SK-N-MC (cell line): ENCODE measurements at places on chromosomes 16 and 17.

GRCh38 chr16:49129935-49130334 lies 151.7 kb downstream of the CBLN1 start:
- DNase-seq: no peak

- DNase-seq: no peak
Observed at GRCh38 chr17:20997711-20998570, 44.9 kb downstream of the USP22 start.

- DNase-seq: no peak
Observed at GRCh38 chr16:30122604-30123160, 338 bp downstream of the MAPK3 start.

DNA sequence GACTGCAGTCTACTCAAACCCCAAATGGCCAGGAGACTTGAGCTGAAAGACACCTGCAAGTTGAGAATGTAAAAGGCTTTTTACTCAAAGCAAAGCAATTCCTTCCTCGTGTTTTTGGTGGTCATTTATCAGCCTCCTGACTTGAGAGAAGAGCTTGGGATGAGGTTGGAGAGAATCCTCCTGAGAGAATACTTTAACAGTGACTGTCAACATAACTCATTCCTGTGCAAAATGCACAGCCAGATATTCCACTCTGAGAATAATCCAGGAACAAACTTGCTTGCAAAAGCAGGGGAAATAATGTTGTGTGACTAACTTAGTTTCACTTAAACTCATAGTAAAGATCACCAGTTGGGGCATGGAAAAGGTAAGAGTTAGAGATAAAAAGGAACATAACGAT lies 53.4 kb downstream of the SNTB2 start:
- DNase-seq: no peak

GRCh38 chr16:12679660-12680272 lies 123.9 kb downstream of the CPPED1 start:
- DNase-seq: no peak

GRCh38 chr17:76810956-76811355 lies 57.2 kb upstream of the MGAT5B start:
- no peak for DNase-seq

DNA sequence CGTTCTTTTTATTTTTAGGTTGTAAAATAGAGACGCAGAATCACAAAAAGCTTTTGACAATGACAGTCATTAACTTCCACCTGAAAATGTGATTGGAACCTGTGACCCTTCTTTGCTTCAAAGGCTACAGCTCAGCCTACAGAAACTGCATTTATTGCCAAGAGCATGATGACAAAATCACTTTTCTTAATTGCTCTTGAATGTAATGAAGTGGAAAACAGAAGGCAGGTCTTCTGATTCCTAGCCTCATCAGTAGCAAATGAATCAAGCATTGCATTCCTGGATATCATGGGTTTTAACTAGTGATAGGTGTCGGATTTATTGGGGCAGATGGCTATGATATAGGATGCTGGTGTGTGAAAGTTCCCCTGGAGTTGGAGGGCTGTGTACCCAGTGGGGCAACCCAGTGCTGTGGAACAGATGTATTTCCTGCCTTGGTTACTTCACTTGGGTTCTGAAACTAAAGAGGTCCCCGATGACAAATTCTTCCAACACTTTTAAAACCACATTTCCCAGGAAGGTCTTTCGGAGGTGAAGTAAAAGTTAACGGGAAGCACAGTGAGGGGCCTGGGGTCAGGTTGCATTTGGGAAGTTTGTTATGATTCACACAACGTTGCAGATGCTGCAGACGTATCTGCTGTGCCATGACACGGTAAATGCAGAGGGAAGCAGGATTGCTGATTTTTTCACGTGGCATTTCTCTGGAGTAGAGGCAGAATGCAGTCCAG lies 127.5 kb downstream of the HS3ST3A1 start:
- no peak for DNase-seq

DNA sequence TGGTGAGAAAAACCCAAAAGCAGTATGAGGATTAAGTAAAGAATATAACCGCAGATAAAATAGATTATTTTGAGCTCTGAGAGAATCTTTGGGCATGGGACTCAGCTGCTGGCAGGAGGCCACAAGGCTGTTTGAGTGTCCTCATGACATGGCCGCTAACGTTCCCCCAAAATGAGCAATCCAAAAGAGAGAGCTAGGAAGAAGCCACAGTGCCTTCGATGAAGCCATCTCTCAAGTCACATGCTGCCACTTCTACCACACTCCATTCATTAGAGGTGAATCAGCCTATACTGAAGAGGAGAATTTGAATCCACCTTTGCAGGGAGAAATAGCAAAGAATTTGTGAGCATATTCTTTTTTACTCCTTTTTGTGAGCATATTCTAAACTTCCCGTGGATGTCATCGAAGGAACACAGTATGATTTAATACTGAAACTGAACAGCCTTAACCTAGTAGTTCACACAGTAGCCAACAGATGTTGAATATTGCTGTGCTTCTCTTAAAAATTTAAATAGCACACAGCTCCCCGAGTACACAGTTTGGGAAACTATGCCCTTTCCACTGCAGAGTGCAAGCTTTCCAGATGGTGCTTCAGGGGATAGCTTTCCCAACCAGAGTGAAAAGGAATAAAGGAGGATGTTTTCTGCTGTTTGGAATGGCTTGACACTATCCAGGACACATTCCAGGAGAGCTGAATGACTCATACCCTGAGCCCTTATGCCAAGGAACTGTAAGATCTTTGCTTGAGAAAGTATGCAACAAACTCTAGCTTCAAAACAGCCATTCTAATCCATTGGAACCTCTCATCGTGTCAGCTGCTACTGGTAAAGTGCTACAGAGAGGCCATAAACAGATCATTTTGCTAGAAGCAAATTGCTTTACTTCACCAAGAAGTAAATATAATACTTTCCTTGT lies 33.9 kb downstream of the ANKFY1 start:
- no peak for DNase-seq

GRCh38 chr16:75462806-75463205 lies 1.7 kb downstream of the TMEM170A start:
- DNase-seq: no peak

GRCh38 chr17:2713881-2714280 lies 2.3 kb upstream of the CLUH start:
- no peak for DNase-seq

DNA sequence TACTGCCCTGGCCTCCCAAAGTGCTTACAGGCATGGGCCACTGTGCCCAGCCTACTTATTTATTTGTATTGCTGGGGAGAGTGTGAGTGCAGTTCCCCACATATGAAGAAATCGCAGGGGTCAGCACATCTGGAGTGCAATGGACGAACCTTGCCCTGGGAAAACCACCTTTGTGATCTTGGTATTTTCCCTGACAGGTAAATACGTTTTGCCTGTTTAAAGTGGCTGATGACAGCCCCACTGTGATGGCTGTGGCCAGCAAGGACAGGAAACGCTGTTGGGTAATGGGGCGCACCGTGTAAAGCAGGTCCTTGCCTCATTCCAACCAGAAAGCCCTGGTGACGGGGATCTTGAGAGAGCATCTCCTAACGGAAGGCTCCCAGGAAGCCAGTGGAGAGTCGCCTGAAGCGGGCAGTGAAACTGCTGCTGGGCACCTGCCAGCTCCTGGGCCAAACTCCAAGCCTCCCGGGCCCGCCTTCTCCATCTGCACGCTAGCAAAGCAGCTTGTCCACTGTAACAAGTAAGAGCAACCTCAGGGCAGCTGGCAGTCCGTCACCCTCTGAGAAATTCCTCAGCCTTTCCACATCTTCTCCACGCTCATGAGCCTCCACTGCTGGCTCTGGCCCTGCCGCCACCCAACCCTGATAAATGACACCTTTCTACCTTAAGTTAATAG lies 17.5 kb downstream of the EMC8 start:
- DNase-seq: no peak

DNA sequence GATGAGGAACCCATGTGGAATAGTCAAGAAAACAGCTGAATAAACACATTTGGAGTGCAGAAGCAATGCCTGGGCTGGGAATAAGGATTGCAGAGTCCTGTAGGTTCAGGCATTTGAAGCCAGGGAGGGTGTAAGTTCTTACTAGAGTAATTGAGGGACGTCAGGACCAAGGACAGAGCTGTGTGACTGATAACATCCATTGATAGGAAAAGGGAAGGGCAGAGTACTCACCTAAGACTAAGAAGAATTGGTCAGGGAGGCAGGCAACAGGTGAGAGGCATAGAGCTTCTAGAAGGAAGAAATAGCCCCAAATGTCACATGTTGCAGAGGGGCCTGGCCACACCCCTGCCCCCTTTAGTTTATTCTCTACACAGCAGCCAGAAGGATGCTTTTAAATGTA lies 79.8 kb upstream of the TMEM132E start:
- no peak for DNase-seq

DNA sequence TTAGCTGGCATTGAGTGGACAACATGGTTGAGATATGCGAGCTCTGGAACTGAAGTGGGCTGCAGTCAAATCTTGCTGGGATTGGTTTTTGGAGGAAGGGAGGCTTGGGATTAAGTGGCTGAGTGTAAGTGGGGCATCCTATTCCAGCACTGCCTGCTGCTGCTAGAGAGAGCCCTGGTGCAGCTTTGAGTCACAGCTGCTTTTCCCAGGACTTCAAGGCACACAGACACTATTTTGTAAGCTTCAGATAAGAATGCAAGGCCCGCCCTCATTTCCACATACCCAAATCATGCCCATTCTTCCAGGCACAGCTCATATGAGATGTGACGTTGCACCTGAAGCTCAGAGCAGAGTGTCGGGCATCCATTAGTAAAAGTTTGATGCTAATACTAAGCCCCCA lies 10.2 kb upstream of the MAF start:
- DNase-seq: no peak

DNA sequence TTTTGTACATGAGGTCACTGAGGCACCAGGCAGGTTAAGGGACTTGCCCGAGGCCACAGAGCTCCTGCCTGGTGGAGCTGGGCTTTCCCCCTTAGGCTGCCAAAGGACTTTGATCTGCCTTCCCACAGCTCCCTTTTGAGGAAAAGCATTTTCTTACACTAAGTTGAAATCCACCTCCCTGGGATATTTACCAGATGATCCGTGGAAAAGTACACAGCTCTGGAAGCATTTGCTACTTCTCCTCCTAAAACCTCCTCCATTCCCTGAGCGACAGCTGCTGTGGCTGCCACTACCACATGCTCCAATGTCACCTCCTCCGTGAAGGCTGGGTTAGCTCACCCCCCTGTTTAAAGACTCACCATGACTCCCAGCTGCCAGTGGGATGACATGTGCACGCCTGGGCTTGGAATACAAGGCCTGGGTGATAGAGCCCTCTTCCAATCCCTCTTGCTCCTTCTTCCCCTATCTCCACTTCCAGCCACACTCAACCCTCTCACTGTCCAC lies 1.2 kb upstream of the MPRIP start:
- DNase-seq: no peak

GRCh38 chr16:68000450-68000849 lies 1.2 kb upstream of the DPEP2 start:
- DNase-seq: no peak

DNA sequence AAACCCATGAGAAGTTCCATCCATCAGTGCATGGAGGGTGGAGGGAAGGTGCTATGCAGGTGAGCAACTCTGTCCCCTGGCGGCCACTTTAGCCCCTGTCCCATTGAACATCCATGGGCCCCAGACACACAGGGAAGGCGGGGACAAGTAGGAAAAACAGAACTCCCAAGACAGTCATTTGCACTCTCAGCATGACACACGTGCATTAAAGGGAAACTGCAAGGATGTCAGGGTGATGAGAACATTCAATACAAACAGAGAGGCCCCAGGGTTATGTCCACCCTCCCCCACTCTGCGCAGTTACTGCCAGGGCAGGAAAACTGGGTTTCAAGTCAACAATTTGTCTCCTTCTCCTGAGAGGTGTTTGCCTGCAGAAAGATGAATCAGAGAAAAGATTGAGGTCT lies 44.0 kb upstream of the AKTIP start:
- DNase-seq: no peak

GRCh38 chr17:61678339-61678738 lies 87.3 kb upstream of the NACA2 start:
- DNase-seq: no peak

GRCh38 chr17:34614698-34615097 lies 35.3 kb downstream of the TMEM132E start:
- no peak for DNase-seq

DNA sequence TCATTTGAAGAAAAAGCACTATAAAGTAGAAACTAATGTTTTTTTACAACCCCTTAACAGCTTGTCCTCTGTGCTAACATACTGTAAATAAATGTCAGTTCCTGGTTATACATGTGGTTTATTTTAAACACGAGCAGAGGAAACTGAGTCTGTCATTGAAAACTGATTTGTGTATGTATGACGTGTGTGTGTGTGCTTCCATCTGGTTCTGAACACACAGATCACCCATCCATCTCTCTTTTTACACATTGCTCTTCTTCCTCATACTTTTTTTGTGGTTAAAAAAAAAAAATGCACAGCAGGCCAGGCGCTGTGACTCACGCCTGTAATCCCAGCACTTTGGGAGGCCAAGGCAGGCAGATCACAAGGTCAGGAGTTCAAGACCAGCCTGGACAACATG lies 49.5 kb downstream of the ZNF423 start:
- no peak for DNase-seq

- no peak for DNase-seq
Observed at GRCh38 chr17:42779936-42780850, at the start of gene WNK4. WNK4 (plus strand) TSS chr17:42780610; CDS start chr17:42780699, 89 bp downstream.

DNA sequence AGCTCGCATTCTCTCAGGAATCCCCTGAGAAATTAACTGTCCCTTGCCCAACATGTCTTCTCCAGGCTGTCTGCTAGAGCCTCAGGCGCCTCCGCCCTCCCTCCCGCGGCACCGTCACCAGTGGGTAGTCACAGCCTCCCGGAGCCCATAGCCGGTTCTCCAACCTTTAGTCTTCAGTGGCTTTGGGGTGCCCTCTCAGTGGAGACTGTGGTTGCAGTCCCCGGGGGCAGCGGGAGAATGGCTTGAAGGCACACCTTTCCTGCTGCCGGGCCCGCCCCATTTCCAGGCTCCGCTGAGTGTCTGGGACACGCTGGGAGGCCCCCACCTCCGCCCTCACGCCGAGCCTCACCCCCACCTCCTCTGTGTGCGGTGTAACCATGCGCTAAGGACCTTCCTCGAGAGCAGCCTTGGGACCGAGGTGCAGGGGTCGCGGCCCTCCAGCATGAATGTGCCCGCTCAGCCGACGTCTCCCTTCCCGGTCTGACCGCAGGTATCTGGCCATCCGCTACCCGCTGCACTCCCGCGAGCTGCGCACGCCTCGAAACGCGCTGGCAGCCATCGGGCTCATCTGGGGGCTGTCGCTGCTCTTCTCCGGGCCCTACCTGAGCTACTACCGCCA lies 1.7 kb downstream of the GALR2 start:
- no peak for DNase-seq

DNA sequence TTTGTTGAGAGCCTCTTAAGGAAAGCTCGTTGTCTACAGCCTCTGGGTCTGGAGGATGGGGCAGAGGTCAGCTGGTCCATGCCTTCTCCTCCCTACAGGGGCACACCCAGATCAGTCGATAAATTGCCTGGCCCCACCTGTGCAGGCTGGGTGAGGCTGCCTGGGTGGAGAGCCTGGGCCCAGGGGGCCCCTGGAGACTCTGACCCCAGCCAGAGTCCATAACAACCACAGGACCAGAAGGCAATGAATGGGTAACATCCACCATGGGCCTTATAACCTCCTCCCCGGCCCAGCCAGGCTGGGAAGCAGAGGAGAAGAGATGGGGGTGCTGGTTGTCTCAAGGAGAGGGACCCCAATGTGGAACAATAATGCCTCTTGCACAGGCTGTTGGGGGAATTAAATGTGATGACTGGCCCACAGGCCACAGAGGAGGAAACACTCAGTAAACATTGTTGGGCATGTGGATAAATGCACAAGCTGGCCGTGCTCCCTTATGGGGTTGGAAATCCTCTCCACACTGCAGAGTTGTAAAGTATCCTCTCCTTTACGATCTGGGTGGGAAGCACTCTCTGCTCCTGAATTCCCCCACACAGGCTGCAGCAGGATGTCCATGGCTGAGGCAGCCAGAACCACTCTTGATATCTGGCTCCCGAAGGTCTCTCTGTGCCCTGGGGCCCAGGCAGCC lies 56.7 kb upstream of the TOB1 start:
- no peak for DNase-seq
